ENCODE measurements at places on chromosomes 6 and 20. TPM values are rescaled to one million over a fixed set of nuclear protein-coding genes. Genes with fewer than 3 reads are reported as not detected.

Gene CTAGE9
- total RNA-seq: not detected

Gene MCCD1
- total RNA-seq: not detected

Gene TBC1D20
- 33.9 TPM for total RNA-seq

Gene NOTCH4
- total RNA-seq: 5.2 TPM

Gene CALHM6
- total RNA-seq: 0.25 TPM

Gene SAMD10
- 13.0 TPM for total RNA-seq

Gene SLC2A10
- not detected for total RNA-seq

Gene DLL1
- total RNA-seq: 0.26 TPM

Gene LY6G5C
- 0.51 TPM for total RNA-seq

Gene SEL1L2
- not detected for total RNA-seq

Gene LY6G6D
- not detected for total RNA-seq

Gene SLCO4A1
- total RNA-seq: 0.72 TPM

Gene PAX1
- not detected for total RNA-seq

Gene BMP6
- total RNA-seq: 0.07 TPM

Gene BEND6
- total RNA-seq: not detected

Measured in Karpas-422 (cell line).